Retina (tissue), 1 donor: ENCODE measurements at places on chromosomes 1 and 21.

DNA sequence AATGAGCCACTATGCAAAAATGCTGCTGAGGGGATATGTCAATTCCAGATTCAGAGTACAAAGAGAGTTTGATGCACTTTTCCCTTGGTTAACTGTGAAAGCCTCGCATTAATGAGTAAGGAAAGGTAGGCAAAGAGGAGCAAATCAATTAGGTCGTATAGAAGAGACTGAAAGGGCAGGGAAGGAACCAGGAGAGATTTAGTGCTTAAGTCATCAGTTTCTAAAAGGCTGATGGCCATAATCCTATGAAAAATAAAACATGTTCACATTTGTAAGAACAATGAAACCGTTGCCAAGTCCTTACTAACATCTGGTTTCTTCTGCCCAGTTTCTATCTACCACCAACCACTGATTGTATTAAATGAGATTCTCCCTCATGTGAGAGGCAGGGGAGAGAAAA is 118.4 kb upstream of the PALMD start:
- no peak for DNase-seq

DNA sequence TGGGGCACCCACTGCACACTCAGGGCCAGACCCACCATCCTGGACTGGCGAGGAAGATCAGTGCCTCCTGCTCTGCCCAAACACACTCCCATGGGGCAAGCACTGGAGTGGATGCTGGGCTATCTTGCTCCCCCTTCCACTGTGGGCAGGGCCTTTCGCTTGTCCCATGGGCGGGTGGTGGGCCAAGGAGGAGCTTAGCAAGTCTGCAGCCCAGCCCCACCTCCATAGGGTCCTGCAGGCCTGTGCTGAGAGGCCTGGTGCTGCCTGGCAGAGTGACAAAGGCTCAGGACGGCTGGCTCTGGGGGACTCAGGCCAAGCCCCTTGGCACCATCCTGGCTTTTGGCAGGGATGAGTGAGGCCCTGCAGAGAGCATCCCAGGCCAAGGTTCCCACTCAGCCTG is 89.4 kb downstream of the PTPRU start:
- no peak for DNase-seq

DNA sequence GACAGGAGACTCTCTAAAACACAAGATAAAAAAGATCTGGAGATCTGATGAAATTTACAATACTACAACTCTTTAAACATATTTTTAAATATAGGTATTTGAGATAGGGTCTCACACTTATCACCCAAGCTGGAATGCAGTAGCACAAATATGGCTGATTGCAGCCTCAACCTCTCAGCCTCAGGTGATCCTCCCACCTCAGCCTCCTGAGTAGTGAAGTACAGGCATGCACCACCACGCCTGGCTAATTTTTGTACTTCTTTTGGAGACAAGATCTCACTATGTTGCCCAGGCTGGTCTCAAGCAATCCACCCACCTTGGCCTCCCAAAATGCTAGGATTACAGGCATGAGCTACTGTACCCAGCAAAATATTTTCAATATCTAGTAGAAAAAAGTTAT is 170.0 kb upstream of the NR5A2 start:
- DNase-seq, result no peak

DNA sequence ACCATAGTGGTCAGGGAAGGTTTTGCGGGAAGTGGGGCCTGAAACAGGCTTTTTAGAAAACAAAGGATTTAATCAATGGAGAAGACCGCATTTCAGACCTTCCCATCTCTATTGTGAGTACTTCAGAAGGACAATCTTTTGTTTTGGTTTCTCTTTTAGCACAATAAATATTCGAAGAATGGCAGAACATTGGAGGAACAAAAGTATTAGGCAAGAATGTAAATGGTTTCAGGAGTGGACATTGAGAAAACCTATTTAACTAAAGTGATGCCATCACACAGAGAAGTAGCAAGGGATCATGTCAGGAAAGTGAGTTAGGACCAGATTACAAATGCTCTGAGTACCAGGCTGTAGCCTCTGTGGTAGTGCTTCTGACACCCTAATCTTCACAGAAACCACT is 26.8 kb upstream of the UBE2U start:
- DNase-seq, result no peak

DNA sequence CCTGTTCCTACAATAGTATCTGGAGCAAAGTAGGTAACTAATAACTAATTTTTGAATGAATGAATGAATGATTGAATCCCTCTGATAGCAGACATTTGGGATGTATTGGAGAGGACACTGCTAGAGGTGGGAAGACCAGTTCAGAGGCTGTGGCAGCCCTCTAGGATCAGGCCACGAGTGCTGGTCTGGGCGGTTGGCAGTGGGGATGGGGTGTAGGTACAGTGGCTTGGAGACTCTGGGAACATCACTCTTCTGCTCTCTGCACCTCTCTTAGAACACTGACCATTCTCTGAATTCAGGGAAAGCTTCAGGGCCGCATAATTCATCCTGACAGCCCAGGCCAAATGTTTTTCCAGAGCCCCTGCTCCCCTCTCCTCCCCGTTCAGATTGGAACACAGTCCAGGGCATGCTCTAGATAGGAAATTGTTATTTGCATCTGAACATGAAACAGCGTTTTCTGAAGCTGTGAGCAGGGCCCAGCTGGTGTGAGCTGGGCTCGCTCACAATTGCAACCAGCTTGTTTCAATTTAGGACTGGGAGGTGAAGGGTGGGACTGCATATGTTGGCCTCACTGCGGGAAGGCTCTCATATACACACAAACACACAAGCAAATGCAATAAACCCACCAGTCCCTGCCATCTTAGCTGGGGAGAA is 253.1 kb upstream of the USP24 start:
- no peak for DNase-seq

GRCh38 chr1:220339581-220339980 is 67.3 kb upstream of the RAB3GAP2 start:
- no peak for DNase-seq

DNA sequence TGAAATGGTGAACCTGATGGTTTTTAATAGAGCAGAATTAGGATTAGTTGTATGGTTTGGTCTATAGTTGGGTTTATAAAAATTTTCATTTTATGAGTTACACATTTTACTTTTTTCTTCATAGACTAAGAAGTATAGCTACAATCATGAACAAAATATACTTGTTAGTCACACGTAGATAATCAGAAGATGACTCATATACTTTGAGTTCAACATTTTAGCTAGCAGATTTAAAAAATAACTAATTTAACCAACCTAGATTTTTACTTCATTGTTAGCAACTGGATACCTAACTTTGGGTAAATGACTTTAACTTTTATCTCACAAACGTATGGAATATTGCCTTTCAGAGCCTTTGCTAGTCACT is 27.9 kb downstream of the MORC3 start:
- DNase-seq, result no peak

DNA sequence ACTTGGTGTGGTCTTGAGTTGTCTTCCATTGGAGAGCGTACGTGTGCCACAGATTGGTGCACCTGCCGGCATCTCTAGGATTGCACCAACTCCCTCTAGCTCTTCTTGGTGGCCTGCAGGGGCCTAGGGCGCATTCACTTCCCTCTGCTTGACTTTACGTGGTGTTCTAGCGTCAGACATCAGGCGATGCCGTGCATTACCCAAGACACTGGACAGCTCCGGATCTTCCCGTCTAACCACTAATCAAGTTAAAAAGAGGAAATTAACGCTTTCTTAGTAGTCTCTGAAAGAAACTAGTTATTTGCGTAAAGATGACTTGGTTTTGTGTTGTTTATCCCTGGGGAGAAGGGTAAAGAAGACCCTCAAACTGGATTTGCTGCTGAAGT is 510 bp upstream of the IL10RB start:
- DNase-seq, result no peak

GRCh38 chr1:203789966-203790365 is 5.5 kb upstream of the ZBED6 start:
- no peak for DNase-seq

- no peak for DNase-seq
Measured at GRCh38 chr1:228219245-228219961, 11.6 kb downstream of the OBSCN start.

DNA sequence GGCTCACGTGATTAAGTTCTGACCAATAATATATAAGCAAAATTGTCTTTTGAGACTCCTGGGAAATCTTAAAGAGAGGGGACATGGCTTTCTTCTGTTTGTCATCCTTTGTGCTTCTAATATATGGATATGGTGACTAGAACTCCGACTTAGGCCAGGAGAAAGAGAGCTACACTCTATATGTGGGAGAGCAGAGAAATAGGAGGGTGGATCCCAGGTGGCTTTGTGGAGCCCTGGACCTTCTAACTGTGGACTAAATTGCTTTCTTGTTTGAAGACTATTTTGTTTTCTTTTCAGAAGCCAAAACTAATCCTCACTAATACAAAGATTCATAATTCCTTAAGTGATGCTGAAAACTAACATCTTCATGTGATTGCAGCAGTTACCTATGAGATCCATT is 75.0 kb downstream of the CENPF start:
- DNase-seq, result no peak

DNA sequence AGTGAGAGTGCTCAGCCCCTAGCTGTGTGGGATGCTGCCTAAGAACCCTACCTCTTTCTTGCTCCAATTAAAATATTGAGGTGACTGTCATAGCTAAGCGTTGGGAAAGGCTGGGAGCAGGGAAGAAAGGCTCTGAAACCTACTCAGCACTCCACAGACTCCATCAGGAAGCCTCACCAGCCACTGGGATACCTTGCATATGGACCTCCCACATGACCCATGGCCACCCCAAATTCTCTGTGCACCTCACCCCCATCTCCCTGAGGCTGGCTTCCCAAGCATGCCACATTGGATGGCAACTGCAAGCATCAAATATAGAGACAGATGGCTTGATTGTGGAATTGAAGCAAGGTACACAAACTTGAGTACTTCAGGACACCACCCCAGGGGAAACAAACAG is 41.8 kb downstream of the FLVCR1 start:
- no peak for DNase-seq
